Prostate gland (tissue), 2 donors: ENCODE measurements at places on chromosomes 16 and 17.

GRCh38 chr17:74776990-74777389 lies 845 bp upstream of the NAT9 start:
- DNase-seq, result no peak

DNA sequence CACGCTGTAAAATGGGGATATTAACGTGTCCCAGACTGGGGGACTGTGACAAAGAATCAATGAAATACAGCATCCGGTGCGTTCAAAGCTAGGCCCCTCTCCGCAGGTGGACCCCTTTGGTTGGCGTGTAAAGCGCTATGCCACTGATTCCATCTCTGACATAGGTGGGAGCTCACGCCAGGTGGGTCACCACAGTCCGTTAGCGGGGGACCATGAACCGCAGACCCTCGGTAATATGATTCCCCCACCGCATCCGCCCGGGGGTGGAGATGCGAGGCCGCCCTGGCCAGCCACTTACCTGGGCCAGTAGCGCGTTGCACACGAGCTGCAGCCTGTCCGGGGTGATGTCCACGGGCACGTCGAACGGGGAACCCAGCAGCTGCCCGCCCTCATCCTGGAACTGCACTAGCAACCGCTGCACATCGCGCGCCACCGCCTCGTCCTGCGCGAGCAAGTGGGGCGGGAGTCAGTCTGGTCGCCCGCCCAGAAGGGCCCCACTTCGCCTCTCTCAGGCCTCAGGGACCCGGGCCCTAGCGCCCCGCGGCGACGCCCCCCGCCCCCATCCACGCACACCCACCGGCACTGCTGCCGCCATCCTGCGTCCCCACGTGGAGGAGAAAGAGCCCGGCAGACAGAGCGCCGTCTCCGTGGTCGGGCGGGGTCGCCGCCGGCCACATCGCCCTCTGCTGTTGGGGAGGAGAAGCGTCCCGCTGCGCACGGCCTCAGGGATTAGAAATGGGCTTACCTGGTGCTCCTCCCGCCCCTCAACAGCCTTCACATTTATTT lies at the start of gene NLE1:
Gene NLE1, minus strand, starts transcription at position 623 of the 786 bp plus-strand sequence. Its CDS starts 28 bp downstream, at position 595.
- DNase-seq, result peak; percentile 59

DNA sequence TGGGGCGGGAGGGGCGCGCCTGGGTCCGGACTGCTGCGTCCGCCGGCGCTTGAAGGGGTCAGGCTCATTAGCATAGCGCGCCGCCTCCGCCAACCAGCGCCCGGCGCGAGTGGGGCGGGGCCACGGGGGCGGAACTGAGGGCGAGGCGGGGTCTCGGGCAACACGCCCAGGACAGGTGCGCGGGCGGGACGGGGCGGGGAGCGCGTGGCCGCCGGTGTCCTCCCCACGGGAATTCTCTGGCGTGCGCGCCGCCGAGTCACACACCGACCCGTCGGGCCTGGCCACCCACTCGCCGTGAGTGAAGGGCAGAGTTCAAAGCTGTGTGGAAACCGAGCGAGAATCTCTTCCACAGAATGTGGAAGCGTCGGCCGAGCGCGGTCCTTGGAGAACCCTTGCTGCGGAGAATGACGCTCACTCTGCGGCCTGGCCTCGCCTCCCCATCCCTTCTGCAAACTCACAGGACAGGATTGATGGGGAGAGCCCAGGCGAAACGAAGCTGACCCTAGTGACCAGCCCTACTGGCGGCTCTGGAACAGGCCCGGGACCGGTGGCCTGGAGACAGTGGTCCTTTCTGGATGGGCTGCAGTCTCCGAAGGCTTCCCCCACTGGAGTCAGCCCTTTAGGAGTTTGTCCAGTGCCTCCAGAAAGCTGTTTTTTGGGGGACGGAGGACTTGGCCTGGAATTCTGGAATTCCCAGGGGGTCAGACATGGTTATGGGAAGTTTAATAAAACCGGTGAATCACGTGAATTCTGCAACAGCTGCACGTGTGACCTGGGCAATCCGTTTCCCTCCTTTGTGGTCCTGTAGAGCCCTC lies at the start of gene SNAI3:
Gene SNAI3, minus strand, starts transcription at position 69 of the 815 bp plus-strand sequence. CDS start 101 bp downstream, outside the sequence.
- peak; percentile 78 for DNase-seq

DNA sequence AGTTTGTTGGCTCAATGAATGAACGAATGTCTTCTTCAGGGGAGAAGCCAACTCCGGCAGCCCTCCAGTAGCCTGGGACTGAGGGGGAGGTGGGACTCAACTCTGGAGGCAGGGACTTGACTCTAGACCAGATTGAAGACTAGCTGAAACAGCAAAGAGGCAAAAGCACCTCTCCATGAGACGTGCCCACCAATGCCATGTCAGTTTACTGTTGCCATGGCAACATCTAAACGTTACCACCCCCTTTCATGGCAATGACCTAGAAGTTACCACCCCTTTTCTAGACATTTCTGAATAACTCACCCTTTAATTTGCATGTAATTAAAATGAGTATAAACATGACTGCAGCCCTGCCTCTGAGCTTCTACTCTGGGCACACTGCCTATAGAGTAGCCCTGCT lies 91.8 kb downstream of the ASIC2 start:
- no peak for DNase-seq

DNA sequence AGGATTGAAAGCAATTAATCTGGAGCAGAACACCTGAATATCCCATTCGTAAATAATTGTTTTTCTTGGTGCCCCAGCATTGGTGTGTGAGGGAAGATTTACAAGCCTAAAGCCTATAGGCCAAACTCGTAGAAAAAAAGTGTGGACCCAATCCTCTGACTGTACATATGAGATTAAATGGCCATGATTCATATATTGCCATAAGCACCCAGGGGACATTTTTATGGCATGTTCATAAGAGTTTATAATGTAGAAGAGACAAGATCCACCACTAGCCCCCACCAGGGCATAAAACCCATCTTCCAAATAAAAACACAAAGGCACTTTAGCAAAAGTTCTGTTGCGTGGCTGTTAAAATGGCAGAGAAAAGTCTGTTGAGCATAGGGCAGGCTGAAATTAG lies 15.5 kb upstream of the SALL1 start:
- no peak for DNase-seq

GRCh38 chr17:36945140-36945539 lies 3.6 kb upstream of the AATF start:
- no peak for DNase-seq

- DNase-seq, result no peak
Measured at GRCh38 chr16:87829622-87829980, 39.7 kb downstream of the SLC7A5 start.

DNA sequence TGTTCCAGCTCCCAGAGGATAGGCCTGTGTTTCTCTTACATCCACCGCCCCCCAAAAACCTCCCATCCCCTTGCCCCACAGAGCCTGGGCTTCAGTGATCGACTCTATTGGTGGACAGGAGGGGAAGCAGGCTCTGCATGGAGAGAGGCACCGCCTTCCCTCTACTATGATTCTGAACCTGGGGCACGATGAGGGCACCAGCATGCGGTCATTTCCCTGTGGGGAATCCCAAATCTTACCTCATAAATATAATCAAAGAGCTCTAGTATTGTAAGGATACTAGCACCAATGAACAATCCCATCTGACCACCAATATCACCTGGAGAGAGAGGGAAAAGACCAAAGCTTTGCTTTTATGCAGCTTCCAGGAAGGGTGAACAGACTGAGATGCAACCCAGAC lies 25.7 kb downstream of the SPACA3 start:
- no peak for DNase-seq

DNA sequence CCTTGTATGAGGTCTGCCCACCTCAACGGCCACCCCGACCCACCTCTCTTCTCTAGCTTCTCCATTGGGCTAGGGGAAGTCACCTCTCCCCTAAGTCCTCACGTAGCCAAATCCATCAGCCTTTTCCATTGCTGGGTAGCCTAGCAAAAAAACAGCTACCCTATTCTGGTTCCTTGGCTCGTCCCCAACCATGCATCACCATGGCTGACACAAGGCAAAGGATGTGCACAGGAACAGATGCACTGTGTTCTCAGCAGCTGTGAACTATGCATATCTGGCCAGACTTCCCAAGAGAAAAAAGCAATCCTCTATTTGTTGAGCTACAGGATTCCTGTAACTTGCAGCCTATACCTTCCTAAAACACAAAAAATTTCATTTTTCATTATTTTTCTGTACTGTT lies 22.0 kb upstream of the FLCN start:
- no peak for DNase-seq
